Skin of body (tissue), 3 donors: ENCODE measurements at places on chromosomes 2 and 18. TPM values are rescaled to one million over a fixed set of nuclear protein-coding genes. Genes with fewer than 3 reads are reported as not detected.

Gene GPR39
- 0.20 TPM for total RNA-seq

Gene UGT1A10
- total RNA-seq = not detected

Gene MTLN
- total RNA-seq = 32.0 TPM

Gene TTC31
- total RNA-seq = 10.5 TPM

Gene ONECUT2
- total RNA-seq = 0.10 TPM

Gene DES
- total RNA-seq = 318 TPM

Gene SFT2D3
- 5.6 TPM for total RNA-seq

Gene GALNT3
- total RNA-seq = 20.3 TPM

Gene NAT8
- total RNA-seq = not detected

Gene CCDC68
- total RNA-seq = 1.3 TPM

- DNase-seq = peak; percentile 91
Observed at GRCh38 chr2:189407281-189408209, 33.7 kb upstream of the WDR75 start.

- peak; percentile 12 for DNase-seq
Observed at GRCh38 chr2:165203689-165204559, at the start of gene SCN3A. SCN3A (minus strand) TSS chr2:165204050; CDS start chr2:165176394, 27,656 bp downstream.

DNA sequence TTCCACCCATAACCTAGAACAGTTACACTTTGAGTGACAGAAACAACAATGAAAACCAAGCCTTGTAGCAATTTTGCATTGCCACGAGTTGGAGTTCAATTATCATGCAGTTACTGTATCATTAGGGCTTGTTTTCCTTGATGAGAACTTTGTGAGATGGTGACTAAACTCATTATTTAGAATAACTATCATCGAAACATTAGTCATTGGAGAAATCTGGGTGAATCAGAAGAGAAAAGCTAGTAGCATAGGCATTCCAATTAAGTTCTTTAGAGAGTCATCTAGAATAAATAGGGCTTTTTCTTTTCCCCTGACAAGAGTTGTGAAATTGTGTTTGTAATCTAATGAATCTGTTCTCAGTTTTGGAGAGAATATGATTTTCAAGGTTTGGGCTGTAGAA lies 122.8 kb upstream of the DOCK10 start:
- no peak for DNase-seq

GRCh38 chr2:74004212-74005182 lies 19.8 kb downstream of the TET3 start:
- DNase-seq = no peak

DNA sequence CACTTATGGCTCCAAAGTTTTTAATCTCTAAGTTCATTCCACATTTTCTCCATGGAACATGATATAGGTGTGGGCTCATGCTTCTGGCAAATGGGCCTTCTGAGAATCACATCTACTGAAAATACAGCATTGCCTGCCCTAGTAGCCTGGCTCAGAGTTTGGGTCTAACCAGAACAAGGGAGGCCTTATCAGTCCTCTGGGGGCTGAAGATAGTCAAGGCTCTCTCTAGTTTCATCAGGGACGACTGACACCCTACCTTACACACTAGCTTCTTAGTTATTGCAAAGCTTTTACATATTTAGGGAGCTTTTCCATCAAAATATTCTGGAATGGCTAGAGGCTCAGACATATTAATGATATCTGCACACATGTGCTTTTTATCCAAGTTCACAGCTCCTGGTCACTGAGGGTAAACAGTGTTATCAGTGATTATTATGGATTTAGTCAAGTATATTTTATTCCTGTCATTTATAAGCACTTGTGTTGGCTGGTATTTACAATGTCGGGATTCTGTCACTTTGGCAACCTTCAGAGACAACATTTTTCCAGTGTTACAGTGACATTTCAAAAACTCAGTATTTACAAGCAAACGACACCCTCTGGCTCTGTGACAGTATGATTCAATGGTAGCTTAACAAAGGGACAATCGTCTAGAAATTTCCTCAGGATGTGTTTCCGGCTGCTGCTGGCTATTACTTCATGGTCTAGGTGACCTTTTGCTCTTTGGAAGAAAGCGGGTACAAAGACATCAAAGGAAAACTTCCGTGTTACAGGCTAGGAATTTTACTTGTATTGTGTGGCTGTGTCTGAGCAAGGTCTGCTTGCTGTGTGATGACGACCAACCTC lies 200.6 kb downstream of the TCF4 start:
- DNase-seq = peak; percentile 77

DNA sequence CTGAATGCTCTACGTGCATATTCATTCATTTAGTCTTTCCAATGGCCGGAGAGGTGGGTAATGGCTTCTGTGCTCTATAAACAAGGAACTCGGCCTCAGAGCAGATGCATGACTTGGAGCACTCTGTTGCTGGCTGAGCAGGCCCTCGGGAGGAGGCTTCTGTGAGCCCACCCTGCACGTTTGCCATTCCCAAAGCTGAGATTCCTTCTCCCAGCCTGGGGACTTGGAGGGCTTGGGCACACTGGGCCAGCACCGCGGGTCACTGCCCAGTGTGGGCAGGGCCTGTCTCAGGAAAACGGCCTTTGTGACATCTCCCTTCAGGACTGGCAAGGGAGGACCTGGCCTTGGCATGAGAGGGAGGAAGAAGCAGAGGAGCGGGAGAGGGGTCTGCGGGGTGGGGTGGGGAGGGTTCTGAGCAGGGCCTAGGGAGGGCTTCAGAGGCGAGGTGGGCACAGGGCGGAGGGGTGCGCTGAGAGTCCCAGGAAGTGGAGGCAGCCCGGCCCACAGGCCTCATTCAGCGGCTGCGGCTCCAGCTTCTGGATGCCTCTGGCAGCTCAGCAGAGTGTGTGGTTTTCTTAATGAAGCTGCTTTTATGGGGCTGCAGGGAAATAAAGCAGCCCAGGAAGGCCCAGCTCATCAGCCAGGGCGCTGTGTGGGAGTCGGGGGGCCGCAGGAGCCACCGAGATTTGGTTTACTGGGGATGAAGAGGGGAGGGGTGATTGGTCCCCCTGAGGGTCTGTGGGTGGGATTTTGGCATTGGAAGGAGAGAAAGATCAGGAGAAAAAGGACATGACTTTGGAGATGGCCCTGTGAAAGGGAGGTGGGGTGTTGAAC lies 51.7 kb upstream of the OTOF start:
- DNase-seq = no peak

DNA sequence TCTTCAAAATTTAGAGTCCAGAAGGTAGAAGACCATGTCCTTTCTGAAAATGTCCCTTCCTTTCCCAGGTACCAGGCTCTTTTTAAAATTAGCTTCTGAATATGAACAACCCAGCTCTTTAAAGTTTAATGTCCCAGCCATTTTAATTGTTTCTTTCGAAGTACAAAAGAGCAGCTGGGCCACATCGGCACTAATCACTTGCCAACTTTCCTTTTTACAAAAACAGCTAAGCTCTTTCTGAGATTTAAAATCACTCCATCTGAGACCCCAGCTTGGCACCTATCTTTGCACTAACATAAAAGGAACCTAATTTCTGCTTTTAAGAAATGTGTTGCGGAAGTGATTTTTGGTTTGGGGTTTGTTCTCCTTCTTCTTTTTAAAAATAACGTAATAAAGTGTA lies 2.6 kb downstream of the BOD1L2 start:
- no peak for DNase-seq

DNA sequence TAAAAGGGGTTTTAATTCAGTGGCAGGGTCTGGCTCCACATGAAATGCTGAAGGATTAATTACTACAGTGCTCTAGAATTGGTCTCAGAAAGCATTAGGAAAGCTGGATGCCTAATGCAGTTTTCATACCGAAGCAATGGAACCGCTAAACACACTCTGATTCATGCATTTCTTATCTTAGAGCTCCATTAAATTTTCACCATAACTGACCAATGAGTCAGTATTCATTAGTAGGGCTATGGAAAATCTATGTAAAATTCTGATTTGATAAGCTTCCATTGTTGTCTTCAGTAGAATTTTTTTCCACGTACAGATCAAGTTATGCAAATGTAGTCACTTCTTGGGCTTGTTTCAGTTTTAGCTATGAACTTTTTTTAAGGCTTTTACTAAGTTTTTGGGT lies 359.9 kb downstream of the ARHGAP15 start:
- DNase-seq = no peak

DNA sequence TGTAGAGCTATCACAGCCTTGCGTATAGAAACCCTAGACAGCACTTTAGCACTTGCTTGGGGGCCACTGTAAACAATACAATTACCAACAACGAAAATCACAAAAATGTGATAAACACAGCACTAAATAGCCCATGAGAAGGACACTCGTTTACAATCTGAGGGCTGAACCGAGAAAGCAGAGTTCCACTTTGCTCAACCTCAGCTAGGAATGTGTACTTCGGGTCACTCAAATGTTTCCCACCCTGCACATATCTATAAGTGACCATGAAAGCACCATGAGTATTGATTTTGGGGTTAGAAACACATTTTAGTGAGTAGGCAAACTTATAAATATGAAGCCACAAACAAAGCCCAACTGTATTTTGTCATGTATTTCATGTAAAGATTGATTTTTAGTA lies 62.3 kb downstream of the FRZB start:
- no peak for DNase-seq

- peak; percentile 1 for DNase-seq
Observed at GRCh38 chr2:183459466-183459865, 335.2 kb downstream of the NUP35 start.
